ENCODE measurements at places on chromosomes 11 and 22.

DNA sequence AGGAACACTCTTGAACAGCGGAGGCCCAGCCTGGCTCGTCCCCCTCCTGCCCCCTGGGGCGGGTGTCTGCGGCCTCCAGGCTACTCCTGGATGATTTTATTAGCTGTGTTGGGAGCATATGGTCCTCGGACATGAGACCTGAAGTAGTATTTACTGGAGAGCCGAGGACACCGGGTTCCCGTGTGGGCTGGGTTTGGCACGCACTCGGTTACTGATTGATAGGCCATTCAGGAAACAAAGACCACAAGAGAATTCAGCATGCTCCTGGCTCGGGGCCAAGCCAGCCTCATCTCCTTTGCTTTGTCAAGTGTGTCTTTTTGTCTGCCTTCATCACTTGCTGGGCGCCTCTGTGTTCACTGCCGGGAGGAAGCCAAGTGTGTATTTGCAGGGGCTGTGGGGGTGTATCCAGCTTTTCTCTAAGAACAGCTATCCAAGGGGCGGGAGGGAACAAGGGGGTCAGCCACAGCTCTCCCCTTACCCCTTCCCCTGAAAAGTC is 9.7 kb downstream of the FXYD2 start:
- peak; percentile 85 for DNase-seq

- DNase-seq: no peak
Measured at GRCh38 chr11:134901542-134901941, 489.5 kb upstream of the B3GAT1 start.

- no peak for DNase-seq
Measured at GRCh38 chr22:43118024-43118849, 7.7 kb downstream of the BIK start.

DNA sequence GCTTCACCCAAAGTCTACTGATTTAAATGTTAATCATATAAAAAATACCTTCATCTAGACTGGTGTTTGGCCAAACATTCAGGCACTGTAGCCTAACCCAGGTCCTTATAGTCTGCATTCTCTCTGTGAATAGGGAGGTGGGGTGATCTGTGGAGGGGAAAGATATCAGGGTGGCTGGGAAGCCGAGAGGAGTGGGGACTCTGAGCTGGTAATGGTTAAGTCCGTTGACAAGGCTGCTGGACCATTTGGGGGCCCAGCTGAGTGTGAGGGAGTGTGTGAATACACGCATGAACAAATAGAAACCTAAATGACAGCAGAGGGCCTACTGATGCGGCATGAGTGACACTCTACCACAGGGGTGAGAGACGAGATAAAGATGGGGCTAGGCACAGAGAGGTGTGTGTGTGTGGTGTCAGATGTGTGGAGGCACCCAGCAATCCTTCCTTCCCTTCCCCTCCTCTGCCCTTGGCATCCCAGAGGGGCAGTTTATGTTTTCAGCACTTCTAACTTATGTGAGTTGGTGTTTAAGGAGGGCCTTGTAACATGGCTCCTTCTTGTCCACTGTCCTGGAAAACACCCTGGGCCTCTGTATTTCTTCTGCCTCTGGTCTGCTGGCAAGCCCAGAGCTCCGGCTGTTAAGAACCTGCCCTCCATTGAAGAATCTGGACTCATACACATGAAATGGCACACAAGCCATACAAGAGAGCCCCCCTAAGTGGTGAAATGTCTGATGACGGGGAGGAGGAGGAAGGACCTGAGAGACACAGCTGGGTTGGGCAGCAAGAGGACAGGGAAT is 249.1 kb upstream of the TBCEL start:
- DNase-seq: no peak

DNA sequence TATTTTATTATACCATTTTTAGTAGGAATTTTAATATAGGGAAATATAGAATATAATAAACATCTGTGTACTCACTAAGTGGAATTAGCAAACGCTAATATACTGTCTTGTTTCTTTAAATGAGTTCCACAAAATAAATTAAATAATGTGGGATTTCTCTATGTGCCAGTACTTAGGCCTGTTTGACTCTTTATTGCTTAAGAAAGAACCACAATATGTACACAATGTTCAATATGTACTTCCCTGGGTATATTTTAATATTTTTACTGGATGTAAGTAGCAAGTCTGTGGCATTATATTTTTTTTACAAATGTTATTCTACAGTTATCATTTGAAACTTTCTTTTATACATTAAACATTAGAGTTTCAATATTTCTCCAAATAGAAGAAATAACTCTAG is 92.5 kb upstream of the CARD18 start:
- DNase-seq: no peak

GRCh38 chr11:57585301-57585700 is 12.2 kb upstream of the SERPING1 start:
- DNase-seq: no peak

DNA sequence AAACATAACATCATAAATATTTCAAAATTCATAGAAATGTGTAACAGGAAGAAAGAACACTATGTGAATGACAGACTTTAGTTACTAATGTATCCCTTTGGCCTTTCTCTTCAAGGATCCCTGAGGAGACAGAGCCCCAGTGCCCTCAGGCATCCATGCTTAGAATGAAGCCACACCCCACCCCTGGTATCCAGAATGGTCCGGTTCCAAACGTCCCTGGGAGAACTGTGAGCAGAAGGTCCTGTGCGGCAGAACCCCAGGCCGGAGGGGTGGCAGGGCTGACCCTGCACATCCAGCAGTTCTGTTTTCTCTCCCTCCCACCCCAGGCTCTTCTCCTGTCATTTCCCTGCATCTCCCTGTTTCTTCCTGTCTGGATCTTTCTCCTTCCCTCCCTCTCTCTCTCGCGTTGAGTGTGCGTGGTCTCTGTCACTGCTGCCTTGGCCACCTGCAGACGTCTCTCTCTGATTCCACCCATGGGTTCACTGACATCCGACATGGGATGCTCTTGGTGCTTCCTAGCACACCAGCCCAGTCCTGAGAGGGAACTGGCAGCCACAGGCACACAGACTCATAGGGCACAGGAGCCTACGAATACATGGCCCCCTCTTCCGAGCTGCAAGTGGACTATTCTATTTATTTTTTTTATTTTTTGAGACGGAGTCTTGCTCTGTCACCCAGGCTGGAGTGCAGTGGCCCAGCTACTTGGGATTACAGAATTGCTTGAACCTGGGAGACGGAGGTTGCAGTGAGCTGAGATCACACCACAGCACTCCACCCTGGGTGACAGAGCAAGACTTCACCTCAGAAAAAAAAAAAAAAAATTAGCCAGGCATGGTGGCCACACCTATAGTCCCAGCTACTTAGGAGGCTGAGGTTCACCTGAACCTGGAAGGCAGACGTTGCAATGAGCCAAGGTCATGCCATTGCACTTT is 5.7 kb downstream of the RFPL1 start:
- DNase-seq: no peak

Measured in aorta (tissue), 5 donors.